ENCODE measurements at places on chromosomes 3 and 15.

DNA sequence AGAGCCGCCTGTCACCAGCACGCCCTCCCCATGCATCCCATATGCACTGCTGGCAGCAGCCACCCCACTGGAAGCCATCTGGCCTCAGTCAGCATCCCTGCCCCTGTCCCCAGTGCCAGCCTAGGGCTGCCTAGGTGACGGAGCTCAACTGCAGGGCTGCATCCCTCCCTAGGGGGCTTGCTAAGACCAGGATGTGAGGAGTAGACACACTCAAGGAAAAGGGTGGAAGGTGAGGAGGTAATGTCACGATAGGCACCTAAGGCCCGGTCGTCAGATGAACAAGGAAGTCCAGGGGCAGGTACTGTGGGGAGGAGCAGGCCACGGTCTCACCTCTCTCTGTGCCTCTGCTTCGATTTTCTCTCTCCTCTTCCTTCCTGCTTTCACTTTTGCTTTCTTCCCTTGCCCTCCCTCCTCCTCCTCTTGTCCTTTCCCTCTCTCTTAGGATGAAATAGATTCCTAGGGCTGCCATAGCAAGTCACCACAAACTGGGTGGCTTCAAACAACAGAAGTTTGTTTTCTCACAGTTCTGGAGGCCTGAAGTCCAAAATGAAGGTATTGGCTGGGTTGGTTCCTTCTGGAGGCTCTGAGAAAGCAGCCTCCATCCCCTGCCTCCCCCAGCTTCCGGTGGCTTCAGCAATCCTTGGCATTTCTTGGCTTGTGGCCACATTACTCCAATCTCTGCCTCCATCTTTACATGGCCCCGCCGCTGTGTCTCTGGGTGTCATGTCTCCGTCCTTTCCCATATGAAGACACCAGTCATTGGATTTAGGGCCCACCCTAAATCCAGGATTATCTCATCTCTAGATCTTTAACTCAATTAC lies 298.3 kb downstream of the SHQ1 start:
- no peak for DNase-seq

- DNase-seq, result no peak
Observed at GRCh38 chr3:19190126-19190525, 41.8 kb downstream of the KCNH8 start.

- DNase-seq, result no peak
Observed at GRCh38 chr3:50454481-50455070, 48.9 kb downstream of the CACNA2D2 start.

GRCh38 chr3:33155301-33155700 lies 41.5 kb downstream of the CRTAP start:
- DNase-seq, result no peak

GRCh38 chr15:59917504-59918157 lies 86.5 kb upstream of the FOXB1 start:
- DNase-seq, result no peak

DNA sequence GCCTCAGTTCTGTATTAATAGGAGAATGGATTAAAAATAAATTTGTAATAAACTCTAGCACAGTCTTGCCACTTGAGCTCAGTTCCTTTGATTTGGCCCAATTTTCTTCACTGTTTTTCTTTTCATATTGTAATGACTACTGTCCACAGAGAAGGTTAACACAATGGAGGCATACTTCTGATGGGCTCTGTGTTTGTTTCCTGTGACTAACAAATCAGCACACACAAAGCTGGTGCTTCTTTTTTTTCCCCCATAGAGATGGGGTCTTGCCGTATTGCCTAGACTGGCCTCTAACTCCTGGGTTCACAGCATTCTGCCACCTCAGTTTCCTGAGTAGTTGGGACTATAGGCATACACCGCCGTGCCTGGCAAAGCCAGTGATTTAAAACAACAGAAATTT lies 182.2 kb downstream of the GHSR start:
- no peak for DNase-seq

DNA sequence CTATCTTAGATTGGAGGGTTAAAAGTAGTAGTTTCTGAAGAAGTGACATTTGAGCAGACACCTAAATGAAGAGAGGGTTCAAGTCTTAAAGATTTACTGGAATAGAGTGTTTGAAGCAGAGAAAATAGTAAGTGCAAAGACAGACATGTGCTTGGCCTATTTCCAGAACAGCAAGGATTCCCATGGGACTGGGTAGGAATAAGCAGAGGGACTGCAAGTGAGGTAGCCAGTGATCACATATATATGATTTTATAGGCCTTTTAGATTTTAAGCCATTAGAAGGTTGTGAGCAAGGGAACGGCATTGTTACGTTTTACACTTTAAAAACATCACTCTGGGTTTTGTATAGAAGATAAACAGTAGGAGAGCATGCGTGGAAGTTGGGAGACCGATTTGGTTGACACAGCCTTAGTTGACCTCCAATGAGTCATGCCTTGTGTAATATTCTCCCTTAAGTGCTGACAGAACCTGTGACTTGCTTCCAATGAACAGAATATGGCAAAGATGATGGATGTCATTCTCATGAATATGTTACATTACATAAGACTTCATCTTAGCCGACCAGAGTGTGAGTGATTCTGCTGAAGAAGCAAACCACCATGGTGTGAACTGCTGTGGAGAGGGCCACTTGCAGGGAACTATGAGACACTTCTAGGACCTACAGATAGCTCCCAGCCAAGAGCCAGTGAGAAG lies 37.1 kb upstream of the SLC4A7 start:
- DNase-seq, result peak; percentile 63

DNA sequence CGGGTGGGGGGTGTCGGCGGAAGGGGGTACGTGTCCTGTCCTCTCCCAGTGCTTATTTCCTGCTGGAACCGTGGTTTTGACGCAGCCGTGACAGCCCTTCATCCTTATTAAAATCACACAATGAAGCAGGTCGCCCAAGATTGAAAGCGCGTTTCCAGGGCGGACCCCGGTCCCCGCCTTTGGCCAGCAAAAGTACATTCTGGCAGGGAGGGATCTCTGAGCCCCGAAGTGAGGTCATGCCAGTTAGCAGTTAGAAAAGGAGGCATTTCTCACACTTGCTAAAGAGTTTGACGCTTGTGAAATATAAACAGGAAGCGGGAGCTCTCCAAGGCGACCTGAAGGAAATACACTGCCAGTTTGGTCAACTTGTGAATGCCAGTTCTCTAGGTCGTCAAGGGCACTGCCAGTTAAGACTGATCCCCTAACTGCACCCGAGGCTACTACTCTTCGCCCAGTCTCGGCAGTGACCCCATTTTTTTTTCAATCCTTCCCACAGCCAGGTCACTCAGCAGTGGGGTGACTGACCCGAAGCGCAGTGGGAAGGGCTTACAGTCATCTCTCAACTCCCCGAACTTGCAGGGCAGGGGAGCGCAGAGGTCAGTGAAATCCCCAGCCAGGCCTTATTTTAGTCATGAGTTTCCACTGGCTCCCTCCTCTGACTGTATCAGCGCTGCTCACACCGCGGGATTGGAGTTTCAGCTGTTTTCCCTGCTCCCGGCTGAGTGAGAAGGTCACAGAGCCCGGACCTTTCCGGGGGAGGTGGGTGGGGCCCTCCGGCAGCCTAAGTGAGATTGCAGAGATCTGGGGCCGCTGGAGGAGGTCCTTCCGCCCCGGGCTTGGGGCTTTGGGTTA lies 2.0 kb upstream of the BHLHE40 start:
- no peak for DNase-seq

DNA sequence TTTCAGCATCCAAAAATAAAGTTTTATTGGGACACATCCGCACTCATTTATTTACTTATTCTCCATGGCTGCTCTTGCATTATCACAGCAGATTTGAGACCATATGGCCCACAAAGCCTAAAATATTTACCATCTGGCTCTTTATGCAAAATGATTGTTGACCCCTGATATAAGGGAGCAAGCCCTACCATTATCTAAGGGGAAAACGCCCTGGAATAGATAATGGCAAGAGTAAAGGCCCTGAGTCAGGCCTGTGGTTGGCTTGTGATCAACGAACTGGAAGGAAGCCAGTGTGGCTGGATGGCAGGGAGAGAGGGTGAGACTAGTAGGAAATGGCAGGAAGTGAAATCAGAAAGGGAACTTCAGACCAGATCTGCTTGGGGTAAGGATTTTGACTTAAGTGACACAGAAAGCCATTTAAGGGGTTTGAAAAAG lies 24.6 kb upstream of the DMXL2 start:
- peak; percentile 12 for DNase-seq

GRCh38 chr3:182486463-182486862 lies 306.8 kb upstream of the ATP11B start:
- DNase-seq, result no peak

- no peak for DNase-seq
Observed at GRCh38 chr15:69388260-69388705, 25.9 kb upstream of the KIF23 start.

DNA sequence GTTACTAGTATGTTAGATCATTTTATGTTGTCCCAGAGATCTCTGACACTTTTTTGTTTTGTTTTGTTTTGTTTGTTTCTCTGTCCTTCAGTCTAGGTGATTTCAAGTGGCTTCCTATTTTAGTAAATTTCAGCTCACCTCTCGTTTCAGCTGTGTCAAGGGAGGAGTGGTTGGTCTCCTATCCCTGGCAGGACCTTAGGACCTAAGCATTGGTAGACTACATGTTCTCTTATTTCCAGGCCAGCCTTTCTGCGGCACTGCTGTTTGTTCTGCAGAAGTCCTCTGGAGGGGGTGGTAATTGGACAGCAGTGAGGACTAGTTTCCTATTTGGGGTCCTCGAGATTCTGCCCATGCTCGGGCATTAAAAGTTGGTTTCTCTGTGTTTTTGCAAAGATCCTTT lies 31.8 kb downstream of the MGA start:
- DNase-seq, result no peak

DNA sequence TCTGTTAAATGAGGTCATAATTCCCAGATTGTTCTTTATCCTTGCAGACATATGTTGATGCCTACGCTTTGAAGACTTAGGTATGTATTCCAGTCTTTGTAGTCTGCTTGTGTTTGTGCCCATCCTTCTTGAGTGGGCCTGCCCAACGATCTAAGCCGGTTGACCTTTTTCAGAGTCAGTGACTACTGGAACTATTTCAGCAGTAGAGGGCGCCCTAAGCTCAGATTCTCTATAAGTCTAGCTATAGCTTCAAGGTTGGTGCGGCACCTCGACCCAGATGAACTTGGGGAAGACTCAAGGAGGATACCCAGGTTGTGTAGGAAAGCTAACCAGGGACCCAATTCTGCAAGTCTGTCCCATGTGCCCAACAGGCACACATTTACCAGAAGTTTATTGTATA lies 228.8 kb upstream of the PPP2R3A start:
- no peak for DNase-seq

GRCh38 chr3:160076519-160076918 lies 87.9 kb downstream of the IL12A start:
- no peak for DNase-seq

DNA sequence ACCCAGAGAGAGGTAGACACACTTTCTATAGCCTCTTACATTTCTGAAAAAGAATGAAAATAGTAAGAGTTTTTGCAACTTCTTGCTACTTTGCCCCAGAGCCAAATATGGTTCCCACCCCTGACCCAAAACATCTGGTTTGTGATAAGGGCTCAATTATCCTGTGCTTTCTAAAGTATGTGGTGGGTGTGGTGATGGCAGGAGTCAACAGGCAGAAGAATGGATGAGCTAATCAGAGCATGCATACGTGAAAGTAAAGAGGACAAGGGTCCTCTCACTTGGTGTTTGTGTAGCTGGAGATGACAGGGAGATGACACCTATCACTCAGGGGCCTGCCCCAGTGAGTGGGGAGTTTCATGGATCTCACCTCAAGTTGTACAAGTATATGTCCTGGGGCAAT lies 19.1 kb downstream of the KBTBD8 start:
- no peak for DNase-seq

GRCh38 chr3:152026033-152026556 lies 152.7 kb downstream of the SUCNR1 start:
- peak; percentile 75 for DNase-seq

DNA sequence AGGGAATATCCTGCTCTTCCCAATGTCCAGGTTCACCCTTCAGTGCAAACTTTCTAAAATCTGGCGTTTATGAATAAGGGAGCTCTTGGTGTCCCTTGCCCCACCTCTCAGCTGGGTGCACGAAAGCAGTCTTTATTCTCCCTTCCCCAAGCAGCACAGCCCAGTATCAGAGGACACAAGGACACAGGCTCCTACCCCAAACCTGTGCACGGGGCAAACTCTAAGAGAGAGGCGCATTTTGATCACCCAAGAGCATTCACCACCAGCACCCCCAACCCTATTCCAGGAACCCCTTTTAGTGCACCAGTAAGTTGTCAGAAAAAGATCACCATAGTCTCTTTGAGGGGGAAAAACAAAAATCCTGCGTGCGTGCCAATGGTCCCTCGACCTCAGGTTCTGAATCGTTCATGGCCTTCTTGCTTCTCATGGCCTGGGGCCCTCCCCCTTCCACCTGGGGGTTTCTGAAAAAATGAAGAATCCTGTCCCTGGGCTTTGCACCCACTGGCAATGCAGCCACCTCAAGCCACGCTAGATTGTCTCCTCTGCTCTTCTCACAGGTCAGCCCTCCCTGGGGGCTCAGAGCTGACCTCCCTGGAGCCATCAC lies 78.9 kb downstream of the FAM174B start:
- DNase-seq, result no peak

- DNase-seq, result no peak
Observed at GRCh38 chr3:13556207-13556606, 7.3 kb downstream of the FBLN2 start.

GRCh38 chr3:65018801-65019200 lies 331.0 kb upstream of the ADAMTS9 start:
- no peak for DNase-seq

Data from AG04449 (cell line).